ENCODE measurements at places on chromosomes 7 and 10. TPM values are rescaled to one million over a fixed set of nuclear protein-coding genes. Genes with fewer than 3 reads are reported as not detected.
A peak's percentile ranks its signal among the peaks of the same experiment; 100 is the strongest.

The DNAH11 gene
- 6.1 TPM for total RNA-seq

DNA sequence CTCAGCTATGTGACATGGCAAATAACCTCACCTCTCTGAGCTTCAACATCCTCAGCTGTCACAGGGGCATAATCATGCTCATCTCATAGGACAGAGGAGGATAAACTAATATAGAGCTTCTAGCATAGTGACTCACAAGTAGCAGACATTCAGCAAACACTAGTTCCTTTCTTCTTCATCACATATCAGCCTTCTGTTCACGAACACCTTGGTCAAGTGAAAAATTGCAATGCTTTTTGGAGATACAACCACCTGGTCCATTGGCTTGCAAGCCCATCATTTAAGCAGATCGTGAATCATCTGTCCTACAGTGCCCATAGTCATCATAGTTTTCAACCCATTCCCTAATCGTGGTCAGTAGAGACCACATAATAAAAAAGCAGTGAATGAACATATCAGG lies 277.9 kb upstream of the YAE1 start:
- no peaks in the 10 kb centered on the region for H3K4me1 ChIP-seq
- H3K27ac ChIP-seq, result no peak overlapping the region
- no peaks in the 10 kb centered on the region for H3K36me3 ChIP-seq
- peaks cover 3% of the 10 kb centered on the region for H3K27me3 ChIP-seq
- DNase-seq, result no peak

- no peaks in the 10 kb centered on the region for H3K27me3 ChIP-seq
- peaks cover 1% of the 10 kb centered on the region for H3K36me3 ChIP-seq
- peaks cover 16% of the 10 kb centered on the region for H3K4me1 ChIP-seq
- H3K27ac ChIP-seq, result peak overlapping the region; percentile 66
- no peak for DNase-seq
Measured at GRCh38 chr10:93458821-93459257, 23.3 kb downstream of the MYOF start.

DNA sequence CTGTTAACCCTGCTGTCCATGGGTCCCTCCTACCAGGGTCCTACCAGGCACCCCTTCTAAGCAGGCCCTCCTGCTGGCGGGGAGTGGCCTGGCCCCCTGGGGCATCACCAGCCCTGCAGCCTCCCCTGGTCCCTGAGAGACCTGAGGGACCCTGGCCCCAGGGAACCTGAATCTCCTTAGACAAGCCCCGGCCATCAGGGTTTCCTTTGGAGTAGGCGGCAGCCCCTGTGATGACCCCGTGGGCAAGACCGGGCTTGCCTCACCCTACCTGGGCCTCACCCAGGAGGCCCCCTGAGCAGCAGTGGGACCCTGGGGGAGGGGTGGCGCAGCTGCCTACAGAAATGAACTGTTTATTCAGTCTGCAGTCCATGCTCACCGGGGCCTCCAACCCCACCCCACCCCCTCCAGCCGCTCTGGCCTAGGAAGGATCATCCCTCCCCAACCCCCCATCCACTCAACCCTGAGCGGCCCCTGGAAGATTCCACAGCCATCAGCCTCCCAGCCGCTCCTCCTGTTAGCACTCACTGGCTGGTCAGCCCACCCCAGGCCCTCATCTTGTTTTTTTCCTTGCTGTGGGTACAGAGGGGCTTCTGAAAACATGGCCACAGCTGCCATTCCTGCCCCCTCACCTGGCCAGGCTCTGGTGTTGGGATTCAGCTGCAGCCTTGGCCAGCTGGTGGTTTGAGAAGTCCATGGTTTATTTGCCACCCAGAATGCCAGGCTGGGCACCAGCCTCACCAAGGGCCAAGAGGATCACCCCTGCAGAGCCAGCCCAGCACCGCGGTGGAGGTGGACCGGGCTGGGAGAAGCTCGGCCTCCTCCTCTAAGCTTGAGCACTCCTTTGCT lies 34.8 kb upstream of the CHST15 start:
- H3K27ac ChIP-seq, result no peak overlapping the region
- H3K27me3 ChIP-seq, result no peaks in the 10 kb centered on the region

DNA sequence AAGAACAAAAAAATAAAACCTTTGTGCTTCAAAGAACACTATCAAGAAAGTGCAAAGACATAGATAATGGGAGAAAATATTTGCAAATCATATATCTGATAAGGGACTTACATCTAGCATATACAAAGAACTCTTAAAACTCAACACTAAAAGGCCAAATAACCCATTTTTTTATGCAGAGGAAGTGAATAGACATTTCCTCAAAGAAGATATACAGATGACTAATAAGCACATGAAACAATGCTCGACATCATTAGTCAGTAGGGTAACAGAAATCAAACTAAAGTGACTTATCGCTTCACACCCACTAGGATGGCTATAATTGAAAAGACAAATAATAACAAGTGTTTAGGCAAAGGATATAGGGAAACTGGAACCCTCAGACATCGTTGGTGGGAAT lies 78.0 kb downstream of the MALSU1 start:
- H3K4me3 ChIP-seq, result no peak overlapping the region
- no peak for DNase-seq
- H3K27me3 ChIP-seq, result peaks cover 8% of the 10 kb centered on the region
- no peaks in the 10 kb centered on the region for H3K36me3 ChIP-seq
- peak overlapping the region; percentile 84 for H3K27ac ChIP-seq

- no peak overlapping the region for H3K27ac ChIP-seq
- DNase-seq, result no peak
- H3K36me3 ChIP-seq, result no peaks in the 10 kb centered on the region
- H3K27me3 ChIP-seq, result peaks cover 8% of the 10 kb centered on the region
- no peaks in the 10 kb centered on the region for H3K4me1 ChIP-seq
Measured at GRCh38 chr10:132974886-132975830, 32.8 kb upstream of the CFAP46 start.

DNA sequence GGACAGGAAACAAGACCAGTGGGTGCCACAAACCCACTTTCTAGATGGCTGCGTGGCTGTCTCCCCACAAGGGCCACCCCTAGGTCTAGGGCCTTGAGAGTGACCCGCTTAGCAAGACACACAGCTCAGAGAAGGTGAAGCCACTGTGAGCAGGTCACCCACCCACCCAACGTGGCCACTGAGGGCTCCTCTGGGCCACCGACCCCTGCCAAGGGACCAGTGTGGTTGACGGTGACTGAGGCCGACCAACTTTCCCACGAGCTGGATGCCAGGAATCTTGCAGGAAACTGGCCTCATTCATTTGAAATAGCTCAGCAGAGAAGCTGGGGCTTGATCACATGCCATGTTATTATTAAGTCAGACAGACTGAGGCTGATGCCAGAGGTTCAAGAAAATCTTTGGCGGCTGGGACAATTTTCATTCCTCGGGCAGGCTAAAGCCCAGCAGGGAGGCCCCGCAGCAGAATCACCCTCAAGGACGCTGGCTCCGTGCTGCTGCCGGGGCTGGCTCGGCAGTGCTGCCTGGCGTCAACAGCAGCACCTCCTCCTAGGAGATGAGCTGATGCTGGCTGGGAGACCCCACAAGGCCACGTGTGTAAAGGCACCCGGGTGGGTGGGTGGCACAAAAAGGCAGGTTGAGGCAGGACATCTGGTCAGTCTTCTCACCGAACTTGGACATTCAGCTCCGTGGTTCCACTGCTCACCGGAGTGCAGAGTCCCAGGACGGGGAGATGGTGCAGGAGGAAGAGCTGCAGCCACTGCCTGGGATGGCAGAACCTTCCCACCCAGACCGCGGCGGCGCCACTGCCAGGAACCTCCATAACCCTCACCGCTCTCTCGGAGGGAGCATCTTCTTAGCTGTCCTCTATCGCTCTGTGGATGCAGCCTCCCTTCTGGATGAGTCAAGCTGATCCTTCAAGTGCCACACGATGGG lies 57.8 kb downstream of the ZRANB1 start:
- no peak overlapping the region for H3K4me3 ChIP-seq
- no peak overlapping the region for H3K27ac ChIP-seq
- H3K36me3 ChIP-seq, result no peaks in the 10 kb centered on the region
- H3K27me3 ChIP-seq, result no peaks in the 10 kb centered on the region
- no peak for DNase-seq
